ENCODE measurements at places on chromosomes 2 and 18.
A peak's percentile ranks its signal among the peaks of the same experiment; 100 is the strongest.

GRCh38 chr2:4556135-4556896, 852.9 kb downstream of the DCDC2C start:
- no peak for DNase-seq

GRCh38 chr2:237210763-237211162, 125.1 kb downstream of the COPS8 start:
- DNase-seq, result no peak

DNA sequence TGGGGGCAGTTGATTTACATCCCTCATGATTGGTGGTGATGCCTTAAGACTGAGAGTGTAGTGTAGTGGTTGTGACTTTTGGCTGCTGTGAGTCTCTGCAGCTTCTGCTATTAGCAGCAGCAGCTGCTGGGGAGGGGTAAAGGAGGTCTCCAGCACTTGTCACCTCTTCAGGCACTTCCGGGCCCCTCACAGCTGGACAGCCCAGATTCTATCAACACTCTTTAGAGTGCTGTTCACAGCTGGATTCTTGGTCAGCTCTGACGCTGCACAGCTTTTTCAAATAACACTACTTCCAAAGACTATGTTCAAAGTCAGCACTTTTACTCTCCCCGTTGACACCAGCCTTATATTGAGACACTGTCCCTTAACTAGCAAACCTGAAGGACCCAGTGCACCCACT, 396.0 kb downstream of the MEIS1 start:
- no peak for DNase-seq

GRCh38 chr18:26422472-26423162, 125.7 kb downstream of the KCTD1 start:
- DNase-seq, result no peak

GRCh38 chr18:2442726-2443275, 128.5 kb downstream of the METTL4 start:
- DNase-seq, result no peak

GRCh38 chr2:219228911-219229304, 528 bp downstream of the ATG9A start:
- DNase-seq, result no peak

- DNase-seq, result no peak
These were observed 35.7 kb upstream of the POLE4 start for GRCh38 chr2:74922592-74923227.

GRCh38 chr2:27582695-27583389, at the start of gene ZNF512:
Gene ZNF512 (plus strand): TSS chr2:27583042. CDS start chr2:27583113, 71 bp downstream.
- DNase-seq, result peak; percentile 61

DNA sequence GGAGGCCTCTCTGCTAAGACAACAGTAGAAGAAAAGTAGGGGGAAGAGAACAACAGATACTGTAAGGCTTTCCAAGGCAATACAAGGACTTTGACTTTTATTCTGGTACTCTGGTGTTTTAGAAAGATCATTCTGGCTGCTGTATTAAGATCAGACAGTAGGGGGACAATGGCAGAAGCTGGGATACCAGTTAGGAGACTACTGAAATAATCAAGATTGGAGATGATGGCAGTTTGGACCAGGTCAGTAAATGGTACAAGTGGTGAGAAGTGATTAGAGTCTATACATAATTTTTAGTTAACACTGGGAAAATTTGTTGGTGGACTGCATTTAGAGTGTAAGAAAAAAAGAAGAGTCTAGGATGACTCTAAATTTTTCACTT, 139.7 kb downstream of the ROCK1 start:
- no peak for DNase-seq

- DNase-seq, result no peak
These were observed 82.0 kb upstream of the RANBP2 start for GRCh38 chr2:108637304-108637669.
